ENCODE measurements at places on chromosomes 5 and 9.
A peak's percentile ranks its signal among the peaks of the same experiment; 100 is the strongest.

DNA sequence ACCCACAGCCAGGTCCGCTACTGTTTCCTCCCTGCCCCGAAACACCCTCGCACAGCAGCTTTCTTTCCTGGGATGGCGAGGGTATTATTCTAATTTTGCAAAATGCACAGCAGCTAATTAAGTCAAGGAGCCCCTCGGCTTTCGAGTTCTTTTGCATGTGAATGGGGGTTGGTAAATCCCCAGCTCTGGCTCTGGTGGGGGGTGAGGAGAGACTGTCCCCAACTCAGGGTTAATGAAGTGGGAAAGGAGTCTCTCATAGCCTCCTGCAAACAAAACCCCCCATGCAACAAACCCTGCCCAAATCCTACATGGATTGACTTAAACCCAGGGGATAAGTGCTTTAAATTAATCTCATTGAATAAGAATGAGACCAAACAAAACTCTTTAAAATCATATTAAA lies 8.8 kb downstream of the BARHL1 start:
- no peak for DNase-seq

DNA sequence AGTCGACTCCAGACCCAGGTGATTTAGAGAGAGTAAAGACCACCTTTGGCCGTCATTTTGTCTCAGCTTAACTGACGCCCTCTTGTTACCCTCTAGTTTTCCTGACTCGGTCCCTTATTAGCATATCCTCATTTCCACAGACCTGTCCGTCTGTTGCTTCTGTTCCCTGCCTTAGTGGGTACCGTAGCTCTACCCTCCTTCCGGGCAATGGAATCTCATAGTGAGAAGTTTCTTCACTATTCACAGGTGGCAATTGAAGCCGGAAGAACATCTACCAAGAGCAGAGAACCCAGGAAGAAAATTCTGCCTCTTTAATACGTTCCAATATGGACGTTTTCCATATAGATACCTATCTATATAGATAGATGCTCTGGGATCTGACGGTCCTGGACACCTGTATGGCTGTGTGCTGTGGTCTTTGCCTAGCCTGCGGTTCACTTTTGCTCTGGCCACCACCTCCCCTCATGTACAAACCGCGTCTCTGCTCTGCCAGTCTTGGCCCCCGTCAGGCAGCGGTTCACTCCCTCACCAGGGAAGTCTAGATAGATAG lies 652 bp upstream of the TMEM161B start:
- no peak for DNase-seq

DNA sequence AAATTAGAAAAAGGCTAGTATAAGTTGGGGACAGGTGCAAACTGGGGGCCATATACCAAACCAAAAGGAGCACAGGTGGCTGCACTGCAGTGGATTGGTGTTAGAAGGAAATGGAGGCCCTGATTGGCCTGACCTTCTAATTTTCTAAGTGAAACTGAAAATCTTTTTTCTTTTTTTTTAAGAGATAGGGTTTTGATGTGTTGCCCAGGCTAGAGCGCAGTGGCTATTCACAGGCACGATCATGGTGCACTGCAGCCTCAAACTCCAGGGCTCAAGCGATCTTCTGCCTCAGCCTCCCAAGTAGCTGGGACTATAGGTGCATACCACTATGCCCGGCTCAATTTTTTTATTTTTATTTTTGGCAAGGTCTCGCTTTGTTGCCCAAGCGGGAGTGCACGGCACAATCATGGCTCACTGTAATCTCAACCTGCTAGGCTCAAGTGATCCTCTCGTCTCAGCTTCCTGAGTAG lies 9.8 kb upstream of the CCDC69 start:
- no peak for DNase-seq

GRCh38 chr9:121708768-121709488 lies 57.5 kb downstream of the DAB2IP start:
- no peak for DNase-seq

GRCh38 chr9:6147846-6148245 lies 67.8 kb upstream of the IL33 start:
- DNase-seq, result no peak

GRCh38 chr9:14433351-14434157 lies 119.6 kb upstream of the NFIB start:
- DNase-seq, result no peak

DNA sequence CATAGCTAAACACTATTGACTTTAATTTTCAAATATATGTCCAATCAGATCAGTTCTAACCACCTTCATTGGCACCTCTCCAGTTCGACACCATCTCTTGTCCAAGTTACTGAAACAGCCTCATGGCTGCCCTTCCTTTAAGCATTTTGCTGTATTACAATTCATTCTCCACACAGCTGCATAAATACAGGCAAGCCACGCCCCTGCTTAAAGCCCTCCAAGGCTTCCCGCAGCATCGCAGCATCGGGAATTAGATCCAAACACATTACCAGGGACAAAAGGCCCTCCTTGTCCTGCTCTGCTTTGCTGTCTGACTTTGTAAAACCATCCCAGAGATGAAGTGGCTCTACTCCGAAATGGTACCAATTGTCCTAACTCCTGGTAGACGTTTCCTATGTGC lies 75.1 kb upstream of the RAI14 start:
- no peak for DNase-seq

DNA sequence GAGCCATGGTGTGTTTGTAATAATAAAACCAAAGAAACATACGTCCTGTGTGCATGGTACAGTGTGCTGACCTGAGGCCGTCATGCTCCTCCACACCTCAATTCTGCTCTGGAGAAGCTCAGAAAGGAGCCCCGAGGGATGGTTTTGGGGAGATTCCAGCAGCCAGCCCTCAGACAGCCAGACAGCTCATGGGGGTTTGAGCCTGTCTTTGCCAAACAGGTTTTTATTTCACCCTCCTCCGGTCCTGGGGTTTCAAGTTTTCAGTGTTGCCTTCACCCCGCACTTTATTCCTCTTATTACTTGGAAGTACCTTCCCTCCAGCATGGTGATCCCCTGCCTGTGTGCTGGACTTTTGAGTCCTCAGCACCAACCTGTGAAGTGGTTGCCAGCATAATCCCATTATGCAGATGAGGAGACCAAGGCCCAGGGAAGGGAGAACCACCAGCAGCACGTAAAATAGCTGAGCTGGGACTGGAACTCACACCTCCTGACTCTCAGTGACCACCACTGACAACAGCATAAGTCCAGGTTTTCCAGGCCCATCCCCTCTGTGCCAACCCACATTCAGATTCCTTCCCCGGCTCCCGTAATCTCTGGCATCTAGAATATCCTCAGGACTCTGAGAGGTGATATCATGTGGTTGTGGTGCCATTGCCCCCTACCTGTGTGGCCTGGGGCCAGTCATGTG lies 35.1 kb downstream of the TGFBI start:
- no peak for DNase-seq

- DNase-seq, result no peak
Observed at GRCh38 chr5:170287532-170287931, 10.0 kb downstream of the LCP2 start.

DNA sequence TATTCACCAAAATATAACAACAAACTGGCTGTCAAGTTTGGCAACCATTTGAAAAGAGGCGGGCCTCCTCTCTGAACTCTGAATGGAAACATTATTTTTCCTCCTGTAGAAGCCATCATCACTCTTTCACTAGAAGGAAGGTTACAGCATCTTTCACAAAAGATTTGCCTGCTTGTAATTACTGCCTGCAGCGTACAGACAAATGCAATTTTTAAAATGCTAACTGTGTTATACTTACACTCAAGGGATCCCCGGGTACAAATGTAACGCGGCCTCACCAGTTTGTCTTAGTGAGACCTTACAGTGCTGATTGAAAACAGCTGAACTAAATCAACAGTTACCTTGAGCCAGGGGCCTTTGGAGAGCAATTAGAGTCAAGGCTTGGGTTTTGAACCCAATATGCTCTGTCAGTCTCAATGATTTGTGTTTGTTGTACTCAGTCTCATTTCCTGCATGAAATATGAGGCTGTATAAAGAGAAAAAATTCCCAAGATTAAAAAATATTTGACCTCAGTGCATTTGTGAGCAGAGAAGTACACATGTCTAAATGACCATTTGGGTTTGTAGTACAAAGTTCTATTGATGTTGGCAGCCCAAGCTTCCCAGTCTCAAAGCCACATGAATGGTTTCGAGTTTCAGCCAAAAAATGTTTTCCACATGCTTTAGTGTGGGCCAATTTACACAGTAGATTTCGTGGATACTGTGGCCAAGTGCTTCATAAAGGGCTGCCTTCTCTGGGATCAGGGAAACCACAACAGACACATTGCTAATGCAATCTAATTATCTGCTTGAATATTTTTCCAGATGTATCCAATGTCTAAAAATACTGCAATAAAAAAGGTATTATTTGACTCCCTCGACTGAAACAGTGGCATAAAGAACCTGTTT lies 500.0 kb downstream of the SPATA31D1 start:
- no peak for DNase-seq

DNA sequence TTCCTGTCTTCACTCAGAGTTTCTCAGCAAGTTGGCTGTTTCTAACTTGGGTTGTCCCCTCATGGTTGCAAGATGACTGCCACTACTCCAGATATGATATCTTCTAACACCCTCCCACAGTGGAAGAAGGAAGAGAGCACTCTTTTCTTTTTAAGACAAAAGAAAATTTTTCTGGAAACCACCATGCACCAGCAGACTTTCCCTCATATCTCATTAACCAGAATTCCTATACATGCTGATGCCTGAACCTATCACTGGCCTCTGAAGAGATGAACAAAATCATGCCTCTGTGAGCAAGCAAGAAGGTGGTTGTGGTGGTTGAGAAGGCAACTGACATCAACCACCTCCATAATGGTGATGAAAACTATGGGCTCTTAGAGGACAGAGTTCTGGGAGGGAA lies 56.8 kb downstream of the FEM1C start:
- peak; percentile 4 for DNase-seq

- DNase-seq, result no peak
Observed at GRCh38 chr9:93022066-93022465, 36.4 kb upstream of the SUSD3 start.

DNA sequence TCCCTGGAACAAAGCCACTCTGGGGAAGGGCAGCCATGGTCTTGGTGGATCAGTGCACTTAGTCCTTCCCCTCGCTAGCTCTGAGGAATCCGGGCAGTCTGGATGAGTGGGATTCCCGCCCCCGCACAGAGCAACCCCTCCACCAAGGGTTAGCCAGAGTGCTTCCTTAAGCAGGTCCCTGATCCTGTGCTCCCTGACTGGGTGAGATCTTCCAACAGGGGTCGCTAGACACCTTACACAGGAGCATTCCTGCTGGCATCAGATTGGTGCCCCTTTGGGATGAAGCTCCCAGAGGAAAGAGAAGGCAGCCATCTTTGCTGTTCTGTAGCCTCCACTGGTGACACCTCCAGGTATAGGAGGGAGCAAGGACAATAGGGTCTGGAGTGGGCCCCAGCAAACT lies 228.8 kb downstream of the AP3B1 start:
- DNase-seq, result no peak

- DNase-seq, result no peak
Observed at GRCh38 chr9:23850242-23850689, 24.2 kb upstream of the ELAVL2 start.

- no peak for DNase-seq
Observed at GRCh38 chr5:108560166-108560565, 178.3 kb upstream of the FBXL17 start.

- DNase-seq, result no peak
Observed at GRCh38 chr5:62149879-62150278, 156.1 kb upstream of the KIF2A start.

- DNase-seq, result no peak
Observed at GRCh38 chr9:132862533-132862932, 15.6 kb downstream of the AK8 start.

GRCh38 chr9:106019039-106019680 lies 324.8 kb downstream of the TMEM38B start:
- no peak for DNase-seq

GRCh38 chr5:173090639-173091038 lies 34.5 kb downstream of the CREBRF start:
- no peak for DNase-seq

GRCh38 chr9:124820698-124821623 lies 32.3 kb upstream of the WDR38 start:
- DNase-seq, result no peak

DNA sequence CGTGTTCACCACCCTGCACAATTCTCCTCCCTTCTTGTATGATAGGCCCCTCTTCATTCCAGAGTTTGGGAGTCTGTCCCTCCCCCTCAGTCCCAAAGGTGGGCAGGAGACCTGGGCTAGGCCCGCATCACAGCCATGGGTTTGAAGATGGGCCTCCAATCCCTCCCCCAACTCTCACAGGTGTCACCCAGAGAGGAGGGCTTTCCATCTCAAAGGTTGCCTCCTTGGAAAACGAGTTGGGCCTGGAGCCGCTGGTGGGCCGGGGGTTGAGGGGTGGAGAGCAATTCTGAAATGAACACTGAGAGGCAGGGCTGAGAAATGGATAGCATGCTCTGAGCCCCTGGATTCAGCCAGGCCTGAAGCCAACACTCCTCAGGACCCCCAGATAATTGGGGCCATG lies 6.2 kb downstream of the ADAMTS2 start:
- no peak for DNase-seq

GRCh38 chr9:84374013-84374412 lies 33.5 kb upstream of the SLC28A3 start:
- no peak for DNase-seq

DNA sequence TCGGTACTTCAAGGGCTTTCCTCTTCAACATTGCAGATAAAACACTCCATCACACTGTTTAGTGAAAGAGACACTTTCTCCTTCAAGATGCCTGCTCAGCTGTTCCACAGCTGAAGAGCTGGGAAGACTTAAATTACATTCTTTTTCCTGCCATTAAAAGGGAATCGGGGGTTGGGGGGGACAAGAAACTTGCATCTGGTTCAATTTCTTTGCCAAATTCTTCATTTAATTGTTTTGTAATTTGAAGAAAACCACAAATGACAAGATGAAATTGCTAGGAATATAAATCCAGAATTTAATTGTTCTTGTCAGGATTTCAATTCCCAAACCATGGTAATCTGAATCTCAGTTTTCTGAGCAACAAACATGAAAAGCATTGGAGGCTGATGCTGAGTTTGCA lies 478.3 kb downstream of the EBF1 start:
- no peak for DNase-seq

GRCh38 chr9:109100543-109101201 lies 19.1 kb downstream of the TMEM245 start:
- DNase-seq, result no peak

DNA sequence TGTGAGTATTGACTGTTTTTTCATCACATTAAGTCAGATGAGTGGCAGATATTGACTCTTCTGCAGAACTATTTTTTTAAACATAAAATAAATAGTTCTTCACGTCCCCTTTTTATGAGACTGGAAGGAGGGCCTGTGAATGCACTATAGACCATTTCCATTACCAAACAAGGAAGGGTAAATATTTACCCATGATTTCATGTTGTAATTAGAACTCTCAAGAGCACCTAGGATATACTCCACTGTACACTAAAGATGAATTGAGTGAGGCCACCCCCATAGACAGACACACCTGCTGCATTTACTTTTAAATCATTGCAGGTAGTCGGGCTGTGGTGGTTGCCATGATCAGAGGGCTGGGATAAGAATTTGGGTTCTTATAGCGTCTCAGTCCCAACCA lies 22.6 kb downstream of the SLC36A1 start:
- no peak for DNase-seq

- DNase-seq, result no peak
Observed at GRCh38 chr9:99803694-99804093, 18.0 kb upstream of the NR4A3 start.

- DNase-seq, result no peak
Observed at GRCh38 chr5:17431272-17432050, 66.6 kb upstream of the TAF11L2 start.

All from stimulated activated CD4-positive, alpha-beta T cell treated with anti-CD3 and anti-CD28 coated beads, Interleukin-12 subunit alpha, Interleukin-12 subunit beta, amount 100 ng/mL, for 48 hours (primary cell).